GM04504 (cell line): ENCODE measurements at places on chromosomes 2 and 18.

DNA sequence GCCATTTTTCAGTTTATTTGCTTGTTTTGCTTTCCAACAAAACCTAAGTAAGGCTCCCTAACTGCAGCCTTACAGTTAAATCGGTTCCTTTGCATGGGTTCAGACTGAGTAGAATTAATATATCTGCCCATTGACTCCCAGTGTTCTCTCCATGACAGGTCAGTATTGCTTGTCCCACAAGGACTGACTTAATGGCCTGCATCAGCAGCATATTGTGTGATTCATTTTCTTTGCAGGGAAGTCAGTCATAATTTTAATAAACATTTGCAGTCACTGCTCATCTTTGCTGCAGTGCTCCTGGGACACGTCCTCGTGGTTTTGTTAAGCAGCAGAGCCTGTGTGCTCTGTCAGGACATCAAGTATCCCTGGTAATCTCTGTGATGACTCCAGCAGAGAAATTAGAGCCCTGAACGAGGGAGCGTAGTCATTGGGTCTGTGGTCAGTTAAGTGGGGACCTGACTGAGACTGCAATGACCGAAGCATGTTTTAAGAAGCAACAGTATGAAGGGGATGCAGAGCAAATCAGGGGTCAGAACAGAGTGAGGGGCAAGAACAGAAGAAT is 93.3 kb downstream of the CDH20 start:
- DNase-seq = no peak

DNA sequence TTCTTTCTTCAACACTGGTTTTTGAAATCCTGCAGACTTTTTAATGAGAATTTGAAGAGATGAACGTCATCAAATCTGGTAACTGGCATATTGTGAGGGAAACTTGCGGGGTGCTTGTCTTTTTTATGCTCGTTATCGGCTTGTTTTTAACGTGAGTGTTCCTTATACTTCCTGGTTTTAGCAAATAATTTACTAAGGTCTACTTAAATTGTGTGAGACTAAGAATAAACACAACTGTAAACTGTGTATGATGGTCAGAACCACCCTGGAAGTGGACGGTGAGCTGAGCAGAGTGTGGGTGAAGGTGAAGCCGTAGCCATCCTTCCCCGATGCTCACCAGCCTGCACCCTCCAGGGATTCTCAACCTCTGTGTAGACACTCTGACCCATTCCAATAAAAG is 82.3 kb upstream of the CDC42EP3 start:
- no peak for DNase-seq

- no peak for DNase-seq
Observed at GRCh38 chr2:142745691-142746090, 131.8 kb upstream of the KYNU start.

DNA sequence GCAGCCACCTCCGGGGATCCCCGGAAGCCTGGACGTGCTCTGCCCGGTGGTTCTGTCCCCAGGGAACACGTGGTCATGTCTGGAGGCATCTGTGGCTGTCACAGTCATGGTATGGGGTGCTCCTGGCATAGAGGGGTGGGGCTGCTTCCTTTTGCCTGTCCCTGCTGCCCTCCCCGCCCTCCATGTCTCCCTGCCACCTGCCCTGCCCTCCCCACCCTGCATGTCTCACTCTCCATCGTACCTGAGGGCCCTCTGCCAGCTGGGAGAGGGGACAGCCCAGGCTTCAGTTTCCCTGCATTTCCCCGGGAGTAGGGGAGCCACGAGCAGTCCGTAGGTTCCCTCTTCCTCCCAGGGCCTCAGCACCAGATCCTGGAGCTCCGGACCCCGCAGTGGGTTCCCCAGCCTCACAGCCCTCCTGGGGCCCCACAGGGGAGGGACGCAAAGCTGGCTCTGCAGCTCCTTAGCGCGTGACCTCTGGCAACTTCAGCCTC is 90.0 kb upstream of the CTDP1 start:
- no peak for DNase-seq

DNA sequence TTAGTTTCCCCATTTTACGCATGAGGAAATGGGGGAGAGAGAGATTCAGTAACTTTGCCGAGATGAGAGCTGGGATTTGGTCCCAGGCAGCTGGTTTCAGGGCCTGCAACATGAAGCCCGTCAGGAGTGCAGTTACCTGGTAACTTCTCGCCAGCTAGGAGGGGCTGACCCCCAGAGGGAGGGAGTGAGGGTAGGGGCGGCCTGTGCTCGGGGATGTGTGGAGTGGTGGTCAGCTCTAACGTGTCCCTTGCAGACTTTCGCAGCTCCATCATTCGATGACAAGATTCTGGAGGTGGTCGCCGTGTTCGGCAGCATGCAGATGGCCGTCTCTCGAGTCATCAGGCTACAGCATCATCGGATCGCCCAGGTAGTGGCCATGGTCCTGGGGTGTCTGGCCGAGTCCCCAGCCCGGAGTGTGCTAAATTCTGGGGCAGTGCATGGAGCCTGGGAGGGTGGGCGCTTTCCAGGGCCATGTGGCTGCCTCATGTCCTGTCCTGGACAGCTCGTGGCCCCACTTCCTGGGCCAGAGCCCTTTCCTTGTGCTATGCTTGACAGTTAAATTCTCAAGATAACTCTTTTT is 103.8 kb downstream of the DGKD start:
- DNase-seq = no peak
